HT1080 (cell line): ENCODE measurements at places on chromosomes 4 and X. TPM values are rescaled to one million over a fixed set of nuclear protein-coding genes. Genes with fewer than 3 reads are reported as not detected.

Gene UCP1
- 0.07 TPM in 1 of 2 replicates, not detected in the other for total RNA-seq

Gene TRPC3
- total RNA-seq, result 1.5 and 2.8 TPM in 2 replicates

Gene TASL
- not detected in 2 replicates for total RNA-seq

Gene SOX3
- not detected in 2 replicates for total RNA-seq
